Substantia nigra (tissue), 51 donors: ENCODE measurements at places on chromosomes 13 and 19.

DNA sequence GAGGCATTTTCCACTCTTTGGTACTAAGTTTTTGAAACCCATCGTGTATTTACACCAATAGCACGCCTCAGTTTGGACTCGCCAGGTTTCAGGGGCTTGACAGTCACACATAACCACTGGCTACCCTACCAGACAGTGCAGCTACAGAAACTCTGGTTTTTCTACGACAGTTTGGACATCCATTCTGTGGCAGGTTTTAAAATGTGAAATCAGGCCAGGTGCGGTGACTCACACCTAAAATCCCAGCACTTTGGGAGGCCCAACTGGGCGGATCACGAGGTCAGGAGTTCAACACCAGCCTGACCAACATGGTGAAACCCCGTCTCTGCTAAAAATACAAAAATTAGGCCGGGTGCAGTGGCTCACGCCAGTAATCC lies 13.2 kb downstream of the KDELR1 start:
- no peak for DNase-seq

DNA sequence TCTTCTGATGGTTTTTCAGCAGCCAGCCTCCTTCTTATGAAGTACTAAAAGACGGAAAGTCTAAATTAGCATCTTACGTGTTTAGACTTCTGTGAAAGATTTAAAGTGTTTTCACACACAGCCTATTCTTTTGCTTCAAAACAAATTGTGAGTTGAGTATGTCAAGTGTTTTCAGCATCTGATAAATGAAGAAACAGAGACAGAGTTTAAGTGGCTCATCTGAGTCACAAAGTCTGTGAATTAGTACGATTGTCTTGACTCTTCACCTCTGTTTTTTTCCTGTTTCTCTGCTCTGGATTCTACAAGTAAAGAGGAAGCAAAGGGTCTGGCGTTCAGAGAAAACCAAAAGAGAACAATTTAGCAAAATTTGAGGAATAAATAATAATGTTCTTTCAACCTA lies 116.4 kb downstream of the FRY start:
- DNase-seq = no peak

- DNase-seq = no peak
These were observed 217.0 kb downstream of the SPRY2 start for GRCh38 chr13:80123945-80124344.

- DNase-seq = no peak
These were observed 12.9 kb upstream of the IGFL1 start for GRCh38 chr19:46216612-46217011.

- DNase-seq = peak; percentile 73
These were observed 6.5 kb downstream of the MED29 start for GRCh38 chr19:39397360-39398296.

DNA sequence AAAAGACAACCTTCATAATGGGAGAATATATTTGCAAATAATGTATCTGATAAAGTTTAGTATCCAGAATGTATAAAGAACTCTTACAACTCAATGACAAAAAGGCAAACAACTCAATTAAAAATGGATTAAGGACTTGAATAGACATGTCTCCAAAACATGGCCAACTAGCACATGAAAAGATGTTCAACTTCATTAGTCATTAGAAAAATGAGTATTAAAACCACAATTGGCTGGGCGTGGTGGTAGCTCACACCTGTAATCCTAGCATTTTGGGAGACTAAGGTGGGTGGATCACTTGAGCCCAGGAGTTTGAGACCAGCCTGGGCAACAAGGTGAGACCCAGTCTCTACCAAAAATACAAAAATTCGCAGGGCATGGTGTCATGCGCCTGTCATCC lies 18.8 kb upstream of the ZMYM5 start:
- no peak for DNase-seq

DNA sequence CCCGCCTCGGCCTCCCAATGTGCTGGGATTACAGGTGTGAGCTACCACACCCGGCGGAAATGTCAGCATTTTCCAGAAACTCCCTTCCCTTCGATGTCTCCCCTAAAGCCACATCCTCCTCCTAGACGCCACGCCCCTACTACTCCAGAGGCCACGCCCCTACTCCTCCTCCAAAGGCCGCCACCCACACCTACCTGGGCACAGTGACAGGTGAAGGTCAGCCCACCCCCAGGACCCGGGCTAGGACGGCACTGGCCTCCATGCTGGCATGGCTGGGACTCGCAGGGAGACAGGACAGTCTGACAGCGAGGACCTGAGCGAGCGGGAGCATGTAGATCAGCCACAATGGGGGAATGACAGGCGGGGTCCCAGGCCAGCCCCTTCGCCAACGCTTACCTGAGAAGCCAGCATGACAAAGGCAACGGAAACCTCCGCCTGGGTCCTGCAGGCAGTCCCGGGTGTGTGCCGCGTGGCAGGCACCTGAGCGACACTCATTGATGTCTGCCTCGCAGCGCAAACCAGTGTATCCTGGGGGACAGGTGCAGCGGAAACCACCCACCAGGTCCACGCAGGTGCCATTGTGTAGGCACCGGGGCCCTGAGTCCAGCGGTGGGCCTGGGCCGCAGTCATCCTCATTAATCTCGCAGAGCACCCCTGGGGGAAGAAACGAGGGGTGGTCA lies 22.0 kb downstream of the NOTCH3 start:
- DNase-seq = no peak

DNA sequence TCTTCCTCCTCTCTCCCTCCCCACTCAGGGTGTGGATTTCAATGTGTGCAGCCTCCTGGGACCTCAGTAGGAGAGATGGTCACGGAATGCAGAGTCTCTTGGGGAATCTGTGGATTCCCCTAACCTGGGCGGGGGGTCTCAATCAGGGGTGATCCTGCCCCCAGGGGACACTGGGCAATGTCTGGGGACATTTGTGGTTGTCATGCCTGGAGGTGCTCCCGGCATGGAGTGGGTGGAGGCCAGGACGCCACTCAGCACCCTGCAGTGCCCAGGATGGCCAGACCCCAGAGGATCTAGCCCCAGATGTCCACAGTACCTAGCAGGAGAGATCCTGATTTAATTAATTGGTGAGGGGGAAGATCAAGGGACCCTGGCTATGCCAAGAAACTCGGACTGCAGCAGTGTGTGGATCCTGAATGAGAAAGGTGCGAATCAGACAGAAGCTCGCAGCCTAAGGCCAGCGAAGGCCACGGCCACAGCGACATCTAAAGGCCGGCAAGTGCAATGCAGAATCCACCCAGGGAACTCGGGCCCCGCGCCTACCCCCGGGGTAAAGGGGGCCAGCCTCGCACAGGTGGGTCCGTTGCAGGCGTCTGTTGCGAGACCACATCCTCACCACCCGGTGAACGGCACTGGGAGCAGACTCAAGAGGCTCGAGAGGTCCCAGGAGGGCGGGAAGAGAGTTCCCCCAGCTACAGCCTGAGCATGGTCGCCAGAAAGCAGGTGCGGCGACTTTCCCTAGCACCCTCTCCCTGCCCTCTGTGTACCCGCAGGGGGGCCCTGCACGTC lies 88.8 kb downstream of the GNG7 start:
- DNase-seq = no peak

GRCh38 chr19:51688671-51689571 lies 4.2 kb upstream of the SPACA6 start:
- peak; percentile 94 for DNase-seq

DNA sequence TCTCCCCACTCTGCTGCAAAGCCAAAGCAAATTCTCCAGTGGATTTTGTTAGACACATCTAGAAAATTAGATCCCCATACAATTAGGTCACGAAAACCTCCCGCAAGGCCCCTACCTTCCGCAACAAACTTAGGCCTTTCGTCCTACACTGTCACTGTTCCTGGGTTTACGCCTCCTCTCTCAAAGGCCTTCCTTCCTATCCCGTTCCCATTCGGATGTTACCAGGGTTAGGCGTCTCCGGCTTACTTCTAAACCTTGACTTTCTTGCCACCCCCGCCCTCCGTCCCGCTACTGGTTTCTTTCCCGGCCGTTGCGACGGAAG lies 754 bp downstream of the RNF6 start:
- no peak for DNase-seq

GRCh38 chr13:26855921-26856320 lies 95.3 kb upstream of the GPR12 start:
- no peak for DNase-seq

DNA sequence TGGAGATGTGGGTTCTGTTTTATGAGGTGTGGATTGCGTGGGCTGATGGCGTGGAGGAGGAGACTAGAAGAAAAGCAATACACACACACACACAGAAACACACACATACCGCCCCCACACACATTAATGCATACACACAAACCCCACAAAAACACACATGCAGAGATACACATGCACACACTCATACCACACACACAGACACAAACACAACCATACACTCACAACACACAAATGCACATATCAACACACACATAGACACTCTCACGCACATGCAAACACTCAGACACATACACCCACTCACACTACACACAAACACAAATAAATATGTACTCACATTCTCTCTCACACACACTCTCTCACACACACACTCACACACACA lies 75.7 kb upstream of the UBL3 start:
- DNase-seq = no peak

DNA sequence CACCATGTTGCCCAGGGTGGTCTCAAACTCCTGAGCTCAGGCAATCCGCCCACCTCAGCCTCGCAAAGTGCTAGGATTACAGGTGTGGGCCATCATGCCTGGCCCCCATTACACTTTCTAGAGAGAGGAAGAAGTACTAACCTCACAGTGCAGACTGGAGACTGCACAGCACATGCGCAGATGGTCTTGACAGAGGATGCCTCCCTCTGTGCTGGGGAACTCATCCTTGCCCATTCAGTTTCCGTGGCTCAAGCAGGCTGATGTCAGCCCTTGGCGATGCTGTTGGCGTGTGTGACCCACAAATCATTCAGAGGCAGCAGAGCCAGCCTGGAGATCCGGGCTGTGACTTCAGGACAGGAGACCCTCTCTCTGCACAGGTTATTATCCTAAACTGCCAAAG lies 14.6 kb upstream of the FFAR2 start:
- DNase-seq = no peak

DNA sequence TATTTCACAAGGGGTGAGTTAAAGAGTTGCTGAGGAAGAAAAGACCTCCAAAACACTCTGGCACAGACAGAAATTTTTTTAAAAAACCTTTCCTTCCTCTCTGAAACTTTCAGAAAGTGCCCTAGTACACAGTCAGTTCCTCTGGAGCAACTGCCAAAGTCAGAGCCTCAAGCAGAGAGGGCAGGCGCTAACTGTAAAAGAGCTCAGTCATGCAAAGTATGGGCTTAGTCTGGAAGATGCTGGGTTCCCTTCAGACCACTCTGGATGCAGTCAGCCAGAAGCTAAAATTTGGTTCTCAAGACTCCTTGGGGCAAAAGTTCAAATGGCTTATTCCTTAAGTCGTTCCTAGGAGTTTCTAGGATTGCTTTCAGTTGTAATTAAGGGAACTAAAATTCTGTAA lies 671.6 kb downstream of the PCDH9 start:
- DNase-seq = no peak

DNA sequence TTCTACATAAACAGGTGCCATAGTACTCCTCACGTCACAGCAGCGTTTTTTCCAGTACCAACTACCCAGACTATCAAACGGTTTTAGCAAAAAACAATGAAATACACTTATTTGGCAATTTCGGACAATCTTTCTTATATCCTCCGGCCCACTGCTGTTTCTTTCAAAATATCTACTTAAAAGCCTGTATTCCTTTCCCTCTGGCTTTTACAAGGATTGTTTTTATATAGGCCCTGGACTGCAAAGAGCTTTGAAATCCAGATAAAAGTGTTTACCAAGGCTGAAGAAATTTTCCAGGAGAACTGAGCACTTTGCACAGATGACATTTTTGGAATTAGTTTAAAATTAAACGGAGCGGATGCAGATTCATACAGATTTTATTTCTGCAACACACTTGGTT lies 255.9 kb upstream of the STARD13 start:
- no peak for DNase-seq

DNA sequence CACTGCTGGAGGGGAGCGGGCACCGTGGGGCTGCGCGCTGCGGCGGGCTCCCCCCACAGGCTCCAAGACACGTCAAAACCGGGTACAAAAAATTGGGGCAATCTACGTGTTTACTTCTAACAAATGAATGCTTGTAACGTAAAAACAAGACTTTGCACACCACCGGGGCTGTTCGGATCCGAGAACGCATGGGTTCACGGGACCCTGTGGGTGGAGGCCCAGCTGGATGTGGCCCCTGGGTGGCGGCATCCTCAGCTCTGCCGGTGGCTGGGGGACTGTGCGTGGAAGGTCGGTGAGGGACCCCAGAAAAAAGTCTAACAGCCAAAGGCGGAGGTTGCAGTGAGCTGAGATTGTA lies 10.3 kb upstream of the SLC7A10 start:
- DNase-seq = no peak

- no peak for DNase-seq
These were observed 25.1 kb upstream of the CD70 start for GRCh38 chr19:6616011-6616410.

- no peak for DNase-seq
These were observed 5.0 kb downstream of the XRCC1 start for GRCh38 chr19:43570174-43570791.

DNA sequence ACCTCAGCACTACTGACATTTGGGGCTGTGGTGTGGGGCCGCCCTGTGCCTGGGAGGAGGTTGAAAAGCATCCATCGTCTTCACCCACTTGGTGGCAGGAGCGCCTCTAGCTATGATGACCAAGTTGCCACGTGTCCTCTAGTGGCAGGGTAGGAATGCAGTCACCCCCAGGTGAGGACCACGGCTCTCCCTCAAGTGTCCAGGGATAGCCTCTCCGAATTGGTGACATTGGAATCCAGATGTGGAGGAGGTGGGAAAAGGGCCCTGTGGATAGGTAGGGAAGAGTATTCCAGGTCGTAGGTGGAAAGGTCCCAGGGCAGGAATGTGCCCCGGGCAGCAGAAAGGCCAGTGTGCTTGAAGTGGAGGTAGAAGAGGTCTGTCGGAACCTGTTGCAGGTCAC lies 37.6 kb downstream of the ARHGEF18 start:
- no peak for DNase-seq

DNA sequence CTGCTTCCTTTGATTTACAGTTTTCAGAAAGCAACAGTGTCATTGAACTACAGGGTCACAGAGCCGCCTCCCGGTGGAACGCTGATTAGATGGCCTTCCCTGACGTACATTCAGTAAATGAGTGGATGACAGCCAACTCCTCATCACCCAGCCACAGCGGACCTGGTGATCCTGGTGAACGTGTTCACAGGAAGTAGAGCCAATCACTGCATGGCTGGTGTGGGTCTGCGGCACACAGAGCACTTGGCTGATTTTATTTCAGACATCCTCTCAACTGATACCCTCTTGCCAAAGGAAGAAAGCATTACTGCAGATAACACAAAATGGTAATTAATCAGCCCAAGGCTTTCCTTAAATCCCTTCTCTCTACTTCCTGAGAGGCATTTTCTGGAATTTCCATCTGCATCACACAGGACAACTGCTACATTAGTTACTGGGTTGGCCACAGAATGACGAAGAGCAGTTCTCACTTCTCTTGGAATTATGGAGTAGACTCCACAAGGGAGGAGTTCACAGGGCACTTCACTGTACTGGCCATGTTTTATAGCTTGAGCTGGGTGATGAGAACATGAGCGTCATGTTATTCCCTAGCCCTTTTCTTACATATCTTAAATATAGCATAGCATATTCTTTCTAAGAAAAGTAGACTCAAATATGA lies 84.0 kb upstream of the SLC7A1 start:
- no peak for DNase-seq
